ENCODE measurements at places on chromosomes 2 and 18.

DNA sequence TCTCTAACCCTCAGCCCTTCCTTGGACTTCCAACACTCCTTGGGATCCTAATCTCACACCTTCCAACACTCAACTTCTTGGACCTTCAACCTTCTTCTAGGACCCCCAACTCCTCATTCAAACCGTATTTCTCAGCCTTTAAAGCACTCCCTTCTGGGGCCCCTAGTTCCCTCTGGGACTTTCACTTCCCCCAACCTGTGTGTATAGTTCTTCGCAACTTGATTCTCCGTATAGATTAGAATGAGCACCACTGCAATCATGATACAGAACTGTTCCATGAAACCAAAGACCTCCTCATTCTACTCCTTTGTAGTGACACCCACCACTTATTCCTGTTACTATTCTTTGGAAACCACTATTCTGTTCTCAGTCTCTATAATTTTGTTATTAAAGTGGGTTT is 62.0 kb upstream of the NFU1 start:
- DNase-seq: no peak

DNA sequence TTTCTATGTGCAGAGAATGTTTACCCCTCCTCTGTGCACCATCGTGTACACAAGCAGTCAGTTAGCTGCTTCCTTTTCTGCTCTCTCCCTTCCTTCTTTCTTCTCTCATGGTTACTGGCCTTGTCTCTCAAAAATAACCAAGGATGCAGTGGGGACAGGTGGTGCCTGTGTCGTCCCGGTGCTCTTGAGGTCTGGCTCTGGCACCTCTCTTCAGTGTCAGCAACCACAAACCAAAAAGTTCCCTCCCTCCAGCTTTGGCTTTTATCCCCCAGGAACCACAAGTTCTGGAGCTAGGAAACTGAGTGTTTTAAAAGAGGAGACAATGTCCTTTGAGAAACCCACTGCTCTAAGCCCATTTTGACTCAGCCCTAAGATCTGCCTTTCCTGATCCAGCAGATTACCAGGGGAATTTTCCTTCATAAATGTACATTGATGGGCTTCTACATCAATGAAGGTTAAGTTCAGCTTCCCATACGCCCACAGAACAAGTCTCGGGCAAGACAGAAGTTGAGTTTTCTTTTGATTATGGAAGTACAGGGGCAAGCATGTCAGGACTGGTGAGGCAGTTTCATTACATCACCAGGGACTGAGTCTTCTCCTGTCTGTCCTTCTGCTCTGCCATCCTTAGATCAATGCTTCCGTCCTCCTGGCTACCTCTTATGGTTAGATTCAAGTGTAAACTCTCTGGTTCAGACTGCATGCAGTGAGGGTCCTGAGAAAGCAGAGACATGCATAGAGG is 232.2 kb downstream of the SETBP1 start:
- no peak for DNase-seq

DNA sequence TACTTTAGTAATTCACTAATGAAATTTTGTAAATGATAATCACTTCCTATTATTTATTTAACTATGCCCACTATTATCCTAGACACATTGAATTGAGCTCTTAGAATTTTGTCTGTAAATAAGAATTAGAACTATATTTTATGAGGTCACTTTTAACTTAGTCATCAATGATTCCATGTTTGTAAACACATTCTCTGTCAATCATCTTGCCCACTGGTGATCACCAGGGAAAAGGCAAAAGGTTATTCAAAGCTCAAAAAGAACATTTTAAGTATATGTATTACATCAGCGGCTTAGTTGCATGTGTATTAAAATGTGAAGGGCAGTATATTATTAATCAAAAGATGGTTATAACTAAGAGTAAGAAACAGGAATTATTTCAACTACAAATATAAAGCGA is 25.2 kb downstream of the SCN9A start:
- no peak for DNase-seq

GRCh38 chr2:171345971-171346722 is 87.6 kb downstream of the METTL8 start:
- no peak for DNase-seq

DNA sequence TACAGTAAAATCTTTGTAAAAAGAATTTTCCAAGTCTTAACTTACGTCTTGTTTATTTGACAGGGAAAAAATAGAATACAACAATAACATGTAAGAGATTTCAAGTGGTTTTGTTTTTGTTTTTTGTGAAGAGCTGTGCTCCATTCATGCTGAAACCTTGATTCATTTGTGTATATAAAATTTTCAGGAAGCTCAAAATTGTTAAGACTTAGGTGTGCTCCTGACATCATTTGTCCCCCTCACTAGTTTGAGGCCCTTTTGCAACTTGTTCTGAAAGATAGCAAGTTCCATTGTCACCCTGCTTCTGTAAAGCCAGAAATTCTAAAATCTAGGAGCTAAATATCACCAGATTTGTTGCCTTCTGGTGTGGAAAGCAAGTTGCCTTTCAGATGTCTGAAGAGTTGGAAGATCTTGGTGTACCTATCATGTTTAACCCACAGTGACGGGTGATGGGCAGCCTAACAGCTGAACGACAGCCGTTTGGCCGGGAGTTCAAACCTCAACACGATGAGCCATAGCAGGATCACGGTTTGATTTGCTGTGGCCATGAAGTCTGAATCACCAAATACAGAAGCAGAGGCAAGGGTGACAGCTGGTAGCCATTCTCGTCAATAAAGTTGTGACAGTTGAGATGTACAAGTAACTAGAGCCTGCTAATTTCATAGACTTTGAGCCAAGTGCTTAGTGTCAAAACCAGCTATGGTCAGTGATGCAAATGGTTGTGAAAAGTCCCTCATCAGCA is 205.5 kb upstream of the SP5 start:
- no peak for DNase-seq

DNA sequence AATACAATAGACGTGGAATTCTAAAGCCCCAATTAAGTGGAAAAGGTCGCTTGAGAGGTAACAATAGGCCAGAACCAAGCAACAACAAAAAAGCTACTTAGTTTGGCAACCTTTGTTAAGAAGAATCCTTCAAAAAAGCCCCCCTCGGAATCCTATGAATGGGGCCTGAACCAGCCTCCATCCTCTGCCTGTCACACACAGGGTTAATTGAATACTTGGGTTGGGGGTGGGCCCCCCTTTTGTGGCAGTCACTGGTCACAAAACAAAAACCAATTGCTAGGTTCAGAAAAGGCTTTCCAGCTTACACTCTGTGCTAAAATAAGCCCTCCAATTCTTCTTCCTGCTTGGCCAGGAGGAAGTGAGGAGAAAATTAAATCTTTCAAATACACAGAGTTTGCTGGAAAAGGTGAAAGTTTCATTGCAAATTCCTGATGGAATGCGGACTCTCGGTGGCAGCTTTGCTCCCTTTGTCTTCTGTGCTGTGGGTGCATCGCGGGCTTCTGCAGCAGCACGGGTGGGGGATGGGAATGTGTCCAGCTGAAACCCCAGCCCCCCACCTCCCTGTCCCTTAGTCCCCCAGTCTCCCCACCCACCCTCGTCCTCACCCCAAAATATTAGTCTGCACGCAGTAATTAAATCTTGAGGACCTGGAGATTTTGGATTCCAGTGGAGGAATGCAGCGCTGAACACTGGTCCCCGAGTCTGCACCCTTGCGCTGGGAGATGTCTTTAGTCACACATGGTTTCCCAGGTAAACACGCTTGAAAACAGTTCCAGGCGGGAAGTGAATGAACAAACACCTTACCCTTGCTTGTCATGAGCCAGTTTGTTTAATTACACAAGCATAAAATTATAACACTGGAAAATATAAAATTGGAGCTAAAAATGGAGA is 254.3 kb downstream of the SOX11 start:
- DNase-seq: no peak

DNA sequence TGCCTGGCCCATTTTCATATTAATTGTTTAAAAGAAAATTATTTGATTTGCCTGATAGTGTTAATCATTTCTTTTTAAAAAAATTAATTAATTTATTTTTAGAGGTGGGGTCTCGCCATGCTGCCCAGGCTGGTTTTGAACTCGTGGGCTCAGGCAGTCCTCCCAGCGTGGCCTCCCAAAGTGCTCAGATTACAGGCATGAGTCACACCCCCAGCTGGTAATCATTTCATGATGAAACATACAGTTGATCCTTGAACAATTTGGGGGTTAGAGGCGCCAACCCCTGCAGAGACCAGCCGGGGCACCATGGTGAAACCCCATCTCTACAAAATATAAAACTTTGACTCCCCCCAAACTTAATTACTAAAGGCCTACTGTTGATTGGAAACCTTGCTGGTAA is 7.9 kb downstream of the GPN1 start:
- no peak for DNase-seq

- DNase-seq: no peak
These were observed 19.1 kb downstream of the FHL2 start for GRCh38 chr2:105379741-105380186.

- no peak for DNase-seq
These were observed 19.8 kb downstream of the PARD6G start for GRCh38 chr18:80227472-80227871.

DNA sequence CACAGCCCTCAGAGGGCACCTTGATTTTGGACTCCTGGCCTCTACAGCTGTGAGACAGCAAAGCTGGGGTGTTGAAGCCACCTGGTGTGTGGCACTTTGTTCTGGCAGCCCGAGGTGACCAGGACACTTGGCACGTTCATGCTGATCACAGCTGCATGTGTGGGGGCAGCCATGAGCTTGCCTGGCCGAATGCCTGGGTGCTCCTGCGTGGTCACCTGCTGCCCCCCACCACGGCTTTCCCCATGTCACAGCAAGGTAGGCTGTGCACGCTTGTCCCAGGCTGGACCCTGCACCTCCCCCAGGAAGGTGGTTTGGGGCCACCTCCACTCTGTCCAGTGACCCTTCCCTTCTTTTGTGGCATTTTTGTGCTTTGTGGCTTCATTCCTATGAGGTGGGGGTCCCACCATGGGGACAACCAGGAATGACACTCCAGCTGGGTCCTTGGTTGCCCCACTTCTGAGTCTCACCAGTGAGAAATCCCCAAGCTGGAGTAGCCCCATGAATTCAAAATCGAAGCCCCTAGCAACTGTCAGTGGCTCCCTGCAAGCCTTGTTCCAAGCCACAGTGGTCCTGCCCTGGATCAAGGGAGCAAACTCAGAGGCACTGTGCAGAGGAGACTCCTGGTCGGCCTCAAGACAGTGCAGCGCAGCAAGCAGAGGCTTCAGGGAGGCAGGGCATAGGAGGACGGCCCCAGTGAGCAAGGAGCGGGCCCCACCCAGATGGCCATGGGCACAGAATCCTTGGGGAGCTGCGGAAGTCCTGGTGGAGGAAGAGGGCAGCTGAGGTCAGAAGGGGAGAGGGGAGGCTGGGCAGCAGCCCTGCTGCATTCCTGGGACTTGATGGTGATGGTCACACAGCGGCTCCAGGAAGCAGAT is 121.4 kb upstream of the HS6ST1 start:
- peak; percentile 2 for DNase-seq

- DNase-seq: no peak
These were observed 471.9 kb upstream of the HS6ST1 start for GRCh38 chr2:128790541-128791001.

GRCh38 chr2:146527166-146527565 is 1317.7 kb upstream of the ACVR2A start:
- no peak for DNase-seq

DNA sequence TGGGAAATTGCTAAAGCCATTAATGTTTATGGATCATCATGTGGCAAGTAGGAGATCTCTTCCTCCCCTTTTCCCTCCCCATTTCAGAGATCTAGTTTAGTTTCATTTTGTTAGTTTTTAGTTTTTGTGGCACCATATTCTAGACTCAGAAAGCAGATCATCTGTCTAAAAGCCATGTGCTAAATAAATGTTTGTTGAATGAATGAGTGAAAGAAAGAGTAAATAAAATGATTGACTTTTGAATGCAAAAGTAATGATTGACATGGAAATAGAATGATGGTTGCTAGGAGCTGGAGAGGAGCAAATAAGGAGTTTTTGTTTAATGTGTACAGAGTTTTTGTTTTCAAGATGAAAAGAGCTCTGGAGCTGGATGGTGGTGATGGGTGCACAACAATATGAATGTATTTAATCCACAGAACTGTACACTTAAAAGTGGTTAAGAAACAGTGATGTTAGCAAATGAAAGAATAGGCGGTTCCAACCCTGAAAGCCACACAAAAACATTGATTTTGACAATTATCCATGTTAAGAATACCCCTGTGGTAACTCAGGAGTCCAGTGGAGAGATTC is 23.6 kb downstream of the TMEM178A start:
- no peak for DNase-seq

DNA sequence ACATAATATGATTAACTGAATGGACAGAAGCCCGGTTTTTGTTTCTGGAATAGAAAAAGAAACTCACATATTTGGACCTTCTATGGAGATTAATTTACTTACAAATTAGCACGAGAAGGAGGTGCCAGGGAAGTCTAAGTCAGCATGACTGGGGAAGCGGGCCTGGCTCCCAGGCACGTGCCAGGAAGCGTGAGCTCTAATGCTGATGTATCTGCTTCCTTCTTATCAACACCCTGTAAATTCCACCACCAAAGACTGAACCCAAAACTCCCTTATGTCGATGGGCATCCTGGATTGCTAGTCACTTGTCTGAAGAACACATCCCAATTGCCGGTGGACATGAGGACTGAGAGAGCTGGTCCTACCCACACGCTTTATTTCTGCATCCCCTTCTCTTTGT is 134.5 kb downstream of the GALNT14 start:
- no peak for DNase-seq

DNA sequence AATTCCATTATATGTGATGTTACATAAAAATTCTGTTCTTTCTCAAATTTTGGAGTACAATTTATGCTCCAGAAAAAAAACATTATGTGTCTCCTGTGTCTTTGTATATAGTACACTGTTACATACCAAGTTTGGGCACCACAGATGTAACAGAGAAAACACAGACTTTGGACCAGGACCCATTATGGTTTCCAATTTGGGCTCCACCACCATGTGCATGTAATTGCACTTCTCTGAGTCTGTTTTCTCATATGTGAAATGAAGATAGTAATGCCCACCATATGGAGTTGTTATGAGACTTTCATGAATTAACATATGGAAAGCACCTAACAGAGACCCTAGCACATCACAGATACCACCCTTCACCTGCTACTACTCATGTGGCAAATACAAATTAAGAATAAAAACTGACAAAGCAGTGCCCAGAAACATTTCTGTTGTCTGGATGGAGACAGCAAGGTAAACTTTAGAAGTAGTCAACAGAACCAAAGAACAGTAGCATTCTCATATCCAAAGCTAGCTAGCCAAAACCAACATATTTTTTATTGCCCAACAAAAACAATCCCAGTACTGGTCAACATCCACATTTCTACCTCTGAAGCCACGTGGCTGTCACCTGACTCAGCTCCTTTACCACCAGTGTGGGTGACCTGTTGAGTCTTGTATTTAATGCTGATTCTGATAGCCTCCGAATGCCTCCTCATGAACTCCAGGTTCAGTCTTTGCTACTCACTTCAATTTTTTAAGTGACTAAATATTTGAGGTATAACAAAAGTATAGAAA is 42.9 kb downstream of the ANTXR1 start:
- no peak for DNase-seq

- DNase-seq: no peak
These were observed 60.2 kb upstream of the CAVIN2 start for GRCh38 chr2:191907091-191907490.

GRCh38 chr2:177689623-177690022 is 297.1 kb downstream of the AGPS start:
- no peak for DNase-seq
